ENCODE measurements at places on chromosomes 12 and 14.

DNA sequence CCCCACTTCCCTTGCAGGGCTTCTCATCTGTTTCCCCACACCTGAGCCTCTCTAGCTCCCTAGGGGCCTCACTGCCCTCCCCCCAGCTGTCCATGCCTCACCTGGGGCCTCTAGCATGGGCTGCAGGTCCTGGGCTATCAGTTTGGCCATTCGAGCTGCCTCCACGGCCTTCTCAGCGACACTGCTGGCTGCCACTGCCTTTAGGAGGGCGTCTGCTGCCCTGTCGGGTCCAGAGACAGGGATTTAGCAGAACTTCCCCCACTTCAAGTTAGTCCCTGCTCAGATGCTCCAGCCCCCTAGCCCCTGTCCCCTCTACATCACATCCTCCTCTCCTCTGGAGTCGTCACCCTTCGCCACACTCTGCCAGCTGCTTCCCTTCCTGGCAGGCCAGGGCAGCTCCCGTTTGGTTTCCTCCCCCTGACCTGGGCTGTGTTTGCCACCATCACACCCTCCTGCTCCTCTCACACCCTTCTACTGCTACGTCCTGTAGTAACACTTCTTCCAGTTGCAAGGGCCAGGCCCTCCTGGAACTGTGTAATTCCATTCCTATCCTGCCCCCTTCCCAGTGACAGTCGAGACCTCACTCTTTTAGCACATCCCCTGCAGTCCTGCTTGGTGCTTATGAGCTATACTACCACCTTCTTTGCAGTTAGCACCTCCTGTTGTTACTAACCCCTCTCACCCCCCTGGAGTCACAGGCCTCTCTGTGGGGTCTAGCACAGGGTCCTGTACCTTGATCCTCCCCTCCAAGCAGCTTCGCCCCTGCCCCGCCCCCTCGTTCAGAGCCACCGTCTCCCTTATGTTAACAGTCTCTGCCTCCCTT lies 4.3 kb upstream of the AP1G2 start:
- no peak for DNase-seq

GRCh38 chr14:96143906-96144305 lies 60.7 kb upstream of the BDKRB2 start:
- no peak for DNase-seq

DNA sequence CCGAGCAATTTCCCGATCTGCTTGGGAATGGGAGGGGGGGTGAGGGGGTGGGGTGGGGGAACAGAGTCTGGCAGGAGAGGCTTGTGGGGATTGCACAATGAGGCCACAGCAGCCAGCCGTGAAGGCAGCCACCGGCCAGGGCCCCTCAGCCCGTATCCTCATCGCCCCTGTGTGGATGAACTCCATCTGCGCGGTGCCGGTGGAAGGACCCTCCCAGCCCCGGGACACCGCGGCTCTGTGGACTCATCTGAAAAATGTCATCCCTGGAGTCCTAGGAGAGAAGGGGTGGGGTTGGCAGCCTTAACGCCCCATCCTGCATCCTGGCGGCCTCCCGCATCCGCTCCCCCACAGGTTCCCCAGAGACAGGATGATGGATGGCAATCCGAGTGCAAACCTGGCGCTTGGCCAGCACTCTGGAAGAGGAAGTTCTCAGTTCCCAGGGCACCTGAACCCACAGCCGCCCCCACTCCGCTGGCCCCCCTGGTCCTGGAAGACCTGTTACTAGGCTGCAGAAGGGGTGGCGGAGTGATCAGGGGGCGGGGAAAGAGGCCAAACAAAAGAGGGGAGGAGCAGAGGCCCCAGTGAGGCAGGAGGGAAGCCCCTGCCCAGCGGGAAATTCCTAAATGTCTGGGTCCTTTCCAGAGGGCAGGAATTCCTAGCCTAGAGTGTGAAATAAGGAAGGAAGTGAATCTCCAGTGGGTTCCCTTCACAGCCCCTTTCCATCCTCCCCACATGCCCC lies 1.2 kb upstream of the TNFAIP2 start:
- peak; percentile 91 for DNase-seq

- DNase-seq = no peak
These were observed 34.4 kb downstream of the BTG1 start for GRCh38 chr12:92111256-92111655.

GRCh38 chr12:27425306-27425705 lies 21.2 kb upstream of the SMCO2 start:
- no peak for DNase-seq

GRCh38 chr12:128121424-128121823 lies 145.5 kb upstream of the TMEM132C start:
- no peak for DNase-seq

All from type B pancreatic cell (in vitro differentiated cells).